ENCODE measurements at places on chromosomes 7 and 10.

- no peak for DNase-seq
Observed at GRCh38 chr7:49631071-49631815, 142.2 kb upstream of the VWC2 start.

- no peak for DNase-seq
Observed at GRCh38 chr7:49718760-49719159, 54.7 kb upstream of the VWC2 start.

DNA sequence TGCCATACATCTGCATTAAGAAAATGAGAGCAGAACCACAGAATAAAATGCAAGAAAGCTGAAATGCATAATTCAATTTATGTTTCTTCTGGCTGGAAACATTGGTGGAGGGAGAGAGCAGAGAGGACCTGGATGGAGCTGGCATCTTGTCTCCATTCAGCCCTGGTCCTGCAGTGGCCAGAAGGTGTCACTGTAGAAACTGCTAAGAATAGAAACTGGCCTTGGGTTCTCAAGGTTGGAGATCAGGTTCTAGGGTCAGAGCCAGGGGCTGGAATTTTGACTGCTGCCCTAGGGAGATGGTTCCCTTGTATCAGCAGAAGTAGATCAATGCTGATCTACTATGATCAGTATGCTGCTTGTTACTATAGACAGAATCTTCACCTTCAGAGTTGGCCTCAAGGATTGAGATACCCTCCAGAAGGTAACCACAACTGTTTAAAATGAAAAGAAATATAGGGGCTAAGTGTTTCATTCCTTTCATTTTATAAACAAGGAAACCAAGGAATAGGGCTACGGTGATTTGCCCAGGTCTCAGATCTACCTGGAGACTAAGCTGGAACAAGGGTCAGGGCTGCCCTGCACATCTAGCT is 13.1 kb downstream of the TAS2R41 start:
- no peak for DNase-seq

DNA sequence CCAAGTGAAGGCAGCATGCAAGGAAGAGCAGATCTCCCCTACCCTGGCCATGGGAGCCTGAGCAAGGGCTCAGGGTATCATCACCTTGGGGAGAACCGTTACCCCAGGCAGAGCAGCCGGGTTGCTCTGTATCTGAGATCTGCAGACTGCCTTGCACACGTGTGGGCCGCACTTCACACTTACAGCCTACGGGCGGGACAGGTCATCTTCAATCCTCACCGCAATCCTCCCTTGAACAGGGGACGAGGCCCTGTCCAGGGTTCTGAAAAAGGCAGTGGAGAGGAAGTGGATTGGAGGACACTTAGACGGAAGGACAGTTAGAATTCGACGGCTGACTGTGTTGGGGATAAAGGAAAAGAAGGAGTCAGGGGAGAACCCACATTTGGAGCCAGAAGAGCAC is 51.4 kb downstream of the NPS start:
- no peak for DNase-seq

DNA sequence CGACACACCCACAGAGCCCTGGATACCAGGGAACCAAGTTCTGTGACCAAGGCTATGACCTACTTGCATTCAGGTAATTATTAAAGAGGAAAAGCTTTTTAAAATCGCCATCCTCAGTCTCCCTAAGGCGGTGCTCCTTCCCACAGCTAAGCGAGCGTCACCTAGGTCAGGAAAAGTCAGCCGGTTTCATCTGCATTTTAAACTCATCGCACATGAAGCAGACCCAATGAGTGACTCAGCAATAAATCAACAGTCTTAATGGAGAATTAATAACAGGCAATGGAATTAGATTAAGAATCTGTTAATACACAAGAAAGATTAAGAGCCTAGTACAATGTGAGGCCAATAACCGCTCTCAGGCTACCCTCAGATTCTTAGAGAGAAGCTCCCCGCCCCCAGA is 59.2 kb downstream of the HSPA12A start:
- no peak for DNase-seq

- no peak for DNase-seq
Observed at GRCh38 chr7:1419688-1420087, 39.6 kb downstream of the MICALL2 start.

DNA sequence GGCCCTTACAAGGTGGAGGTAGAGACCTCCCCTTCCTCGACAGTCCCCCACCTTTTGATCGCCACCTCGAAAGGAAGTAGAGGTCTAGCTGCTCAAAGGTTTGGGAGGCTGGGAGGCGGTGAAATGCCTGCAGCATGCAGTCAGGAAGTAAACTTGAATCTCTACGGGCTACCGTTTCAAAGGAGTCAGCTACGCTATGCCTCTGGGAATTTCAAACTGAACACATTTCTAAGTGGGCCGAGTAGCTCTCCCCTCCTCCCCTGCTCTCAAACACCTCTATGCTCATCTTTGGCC is 68.0 kb downstream of the CXCL12 start:
- DNase-seq: no peak

DNA sequence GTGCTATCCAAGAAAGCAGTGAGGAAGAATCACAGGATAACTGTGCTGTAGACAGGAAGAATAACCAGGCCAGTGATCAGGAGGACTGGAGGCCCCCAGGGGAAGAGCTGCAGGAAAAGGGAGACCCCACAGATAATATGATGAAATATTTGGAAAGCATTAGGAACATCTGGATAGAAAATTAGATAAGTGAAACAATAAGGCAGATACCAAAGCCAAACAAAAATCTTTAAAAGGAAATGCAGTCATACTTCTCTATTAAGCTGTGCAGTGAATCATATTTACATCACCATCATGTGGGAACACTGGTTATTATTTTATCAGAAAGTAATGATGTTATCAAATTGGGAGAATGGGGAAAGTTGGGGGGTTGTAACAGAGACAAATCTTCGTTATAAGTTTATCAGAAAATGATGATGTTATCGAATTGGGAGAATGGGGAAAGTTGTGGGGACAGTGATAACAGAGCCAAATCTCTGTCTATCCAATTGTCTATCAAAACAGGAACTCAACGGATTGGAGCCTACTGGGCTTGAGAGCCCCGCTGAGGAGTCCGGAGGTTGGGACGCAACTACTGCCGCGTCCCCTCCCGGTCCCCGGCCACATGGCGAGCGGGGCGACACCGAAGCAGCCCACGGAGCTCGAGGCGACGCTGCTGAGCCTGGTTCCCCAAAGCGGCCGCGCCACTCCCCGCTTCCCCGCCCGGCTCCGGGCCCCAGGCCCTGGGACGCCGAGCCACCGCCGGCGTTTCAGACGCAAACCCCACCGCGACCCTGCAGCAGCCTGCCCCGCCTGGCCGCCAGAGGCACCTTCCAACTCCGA is 14.0 kb upstream of the RALA start:
- no peak for DNase-seq

DNA sequence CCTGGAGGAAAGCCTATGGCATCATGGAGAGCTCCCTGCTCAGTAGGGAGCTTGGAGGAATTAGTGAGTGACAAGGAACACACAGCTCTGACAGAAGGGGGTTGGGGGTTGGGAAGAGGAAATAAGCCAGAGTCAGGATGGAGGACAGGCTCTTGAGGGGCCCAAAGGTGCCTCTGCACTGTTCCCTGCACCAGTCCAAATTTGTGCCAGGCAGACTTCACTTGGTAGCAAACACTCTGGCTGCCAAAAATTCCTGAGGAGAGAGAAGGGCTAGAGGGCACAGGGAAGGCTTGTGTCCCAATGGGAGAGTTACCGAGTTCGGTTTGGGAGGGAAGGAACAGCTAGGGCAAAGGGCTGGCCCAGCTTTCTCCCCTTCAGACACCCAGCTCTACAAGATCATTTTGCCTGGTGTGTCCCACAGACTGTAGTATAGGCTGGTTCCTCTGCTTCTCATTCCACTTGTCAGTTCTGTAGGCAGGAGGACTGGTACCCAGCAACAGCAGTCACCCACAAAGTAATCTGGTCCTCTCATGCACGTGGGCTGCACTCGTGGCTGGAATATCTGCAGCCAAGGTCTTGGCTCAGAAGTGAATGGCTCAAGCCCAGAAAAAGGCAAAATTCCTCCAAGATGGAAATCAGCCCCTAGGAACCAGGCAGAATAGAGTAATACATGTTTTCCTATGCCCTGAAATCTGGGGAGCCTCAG is 8.0 kb upstream of the KCNIP2 start:
- no peak for DNase-seq
